ENCODE measurements at places on chromosomes 1 and 21. TPM values are rescaled to one million over a fixed set of nuclear protein-coding genes. Genes with fewer than 3 reads are reported as not detected.
A peak's percentile ranks its signal among the peaks of the same experiment; 100 is the strongest.

- no peak for DNase-seq
These were observed 201.7 kb downstream of the CRB1 start for GRCh38 chr1:197469620-197470210.

- DNase-seq = no peak
These were observed 22.8 kb upstream of the ZNF281 start for GRCh38 chr1:200432586-200432985.

DNA sequence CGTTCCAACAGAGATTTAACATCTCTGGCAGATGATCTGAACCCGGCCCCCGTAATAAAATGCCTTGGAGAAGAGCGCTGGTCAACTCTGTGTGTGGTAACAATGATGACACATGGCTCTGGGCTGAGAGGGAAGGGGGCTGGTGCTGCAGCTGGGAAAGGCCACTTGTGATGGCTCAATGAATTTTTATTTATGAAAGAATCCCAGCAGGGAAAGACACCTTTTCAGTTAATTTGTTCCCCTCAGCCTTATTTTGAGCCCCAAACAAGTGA lies 59.4 kb downstream of the SYT6 start:
- DNase-seq = no peak

Gene KRTAP12-2
- total RNA-seq = not detected

DNA sequence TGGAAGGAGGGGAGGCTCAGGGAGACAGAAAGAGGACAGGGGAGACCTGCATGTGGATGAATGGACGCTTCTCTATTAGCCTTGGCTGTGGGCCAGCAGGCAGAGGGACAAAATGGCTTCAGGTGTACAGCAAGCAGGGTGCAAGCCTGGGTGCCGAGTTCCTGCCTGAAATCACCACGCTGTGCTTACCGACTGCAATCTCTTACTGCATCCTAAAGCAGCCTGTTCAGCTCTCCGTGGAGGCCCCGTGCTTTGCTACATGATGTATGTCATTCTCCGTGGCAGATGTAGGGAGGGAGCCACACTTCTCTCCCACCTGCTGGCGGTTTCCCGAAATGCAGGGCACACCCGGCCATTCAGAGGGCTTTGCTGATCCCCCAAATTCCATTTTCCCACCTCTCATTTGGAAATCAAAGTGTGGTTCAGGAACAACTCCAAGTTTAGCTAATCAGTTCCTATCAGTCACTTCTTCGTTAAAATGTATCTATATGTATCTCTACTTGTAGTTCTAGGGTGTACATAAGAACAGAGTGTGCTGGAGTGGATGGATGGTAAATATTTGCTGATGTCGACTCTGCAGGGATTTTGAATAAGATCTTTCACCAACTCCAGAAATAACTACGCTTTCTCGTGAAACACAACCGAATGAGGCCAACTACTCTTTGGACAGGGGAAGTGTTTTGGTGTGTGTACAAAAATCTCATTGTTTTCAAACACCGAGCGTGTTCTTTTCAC lies 122.3 kb upstream of the BACE2 start:
- peak; percentile 37 for DNase-seq

Gene CD101
- total RNA-seq = 4.3 TPM

- DNase-seq = no peak
These were observed 4.5 kb upstream of the CRABP2 start for GRCh38 chr1:156709757-156710489.

- no peak for DNase-seq
These were observed 218.4 kb downstream of the HLX start for GRCh38 chr1:221097479-221098281.

GRCh38 chr1:33616780-33617179 lies 144.3 kb downstream of the ZSCAN20 start:
- no peak for DNase-seq

Gene HRNR
- not detected for total RNA-seq

DNA sequence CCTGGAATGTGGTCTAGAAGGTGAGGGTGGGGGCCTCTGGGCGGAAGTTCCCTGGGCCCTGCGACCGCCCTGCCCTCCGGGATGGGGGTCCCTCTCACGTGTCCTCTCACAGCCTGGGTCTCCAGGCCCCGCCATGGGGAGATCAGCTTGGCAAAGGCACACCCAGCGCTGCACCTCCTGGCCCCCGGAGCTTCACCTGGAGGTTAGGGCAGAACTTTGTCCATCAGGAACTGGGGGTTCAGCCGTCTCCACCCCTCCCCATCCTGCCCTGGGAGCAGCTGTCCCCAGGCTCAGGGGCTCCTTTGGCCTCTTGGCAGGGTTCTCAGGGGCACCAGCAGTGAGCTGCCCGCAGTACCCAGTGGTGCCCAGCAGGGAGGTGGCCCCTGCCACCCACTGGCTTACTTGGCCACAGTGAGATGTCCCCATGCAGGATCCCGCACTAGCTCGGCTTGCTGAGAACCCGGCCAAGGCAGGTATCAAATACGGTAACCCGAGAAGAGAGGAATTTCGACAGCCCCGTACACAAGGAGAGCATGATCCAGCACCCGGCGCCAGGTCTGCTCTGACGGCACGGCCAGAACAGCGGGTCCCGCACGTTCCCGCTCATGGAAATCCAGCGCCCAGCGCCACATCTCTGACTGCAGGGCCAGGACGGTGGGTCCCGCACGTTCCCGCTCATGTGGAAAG lies 36.7 kb downstream of the RRP1 start:
- DNase-seq = no peak

- DNase-seq = peak; percentile 43
These were observed 69.0 kb downstream of the SLC35A3 start for GRCh38 chr1:100038660-100039287.

Gene CRYAA
- total RNA-seq = not detected

Gene KCNK1
- total RNA-seq = 0.56 TPM

DNA sequence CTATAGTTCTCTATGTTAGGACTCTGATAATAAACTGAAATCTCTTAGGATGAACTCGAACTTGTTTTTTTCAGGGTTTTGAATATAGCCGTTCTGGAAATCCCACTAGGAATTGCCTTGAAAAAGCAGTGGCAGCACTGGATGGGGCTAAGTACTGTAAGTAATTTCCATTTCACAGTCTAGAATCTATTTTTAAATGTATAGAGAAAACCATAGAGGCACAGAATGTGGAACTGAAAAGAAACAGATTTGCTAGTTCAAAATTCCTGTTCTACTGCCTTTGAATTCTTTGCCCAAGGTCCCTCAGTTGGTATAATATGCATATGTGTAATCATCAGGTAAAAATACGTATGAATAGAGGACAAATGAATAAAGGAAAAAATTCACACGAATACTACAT lies 4.8 kb downstream of the CTH start:
- no peak for DNase-seq

DNA sequence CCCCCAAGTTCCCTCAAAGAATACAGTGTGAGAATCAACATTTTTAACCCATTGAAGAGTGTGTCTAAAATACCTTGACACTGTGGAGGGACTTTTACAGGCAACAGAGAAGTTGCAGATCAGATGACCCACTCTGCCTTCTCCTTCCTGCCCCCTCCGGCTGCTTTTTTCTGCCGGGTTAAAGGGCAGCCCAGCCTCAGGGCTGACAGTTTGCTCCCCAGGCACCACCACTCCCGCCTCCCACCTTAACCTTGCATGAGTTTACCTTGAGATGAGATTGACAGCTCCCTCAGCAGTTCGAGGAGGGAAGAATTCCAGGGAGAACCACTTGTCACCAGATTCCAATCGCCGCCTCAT lies 3.2 kb downstream of the MTHFR start:
- no peak for DNase-seq
